ENCODE measurements at places on chromosomes 16 and 17.

DNA sequence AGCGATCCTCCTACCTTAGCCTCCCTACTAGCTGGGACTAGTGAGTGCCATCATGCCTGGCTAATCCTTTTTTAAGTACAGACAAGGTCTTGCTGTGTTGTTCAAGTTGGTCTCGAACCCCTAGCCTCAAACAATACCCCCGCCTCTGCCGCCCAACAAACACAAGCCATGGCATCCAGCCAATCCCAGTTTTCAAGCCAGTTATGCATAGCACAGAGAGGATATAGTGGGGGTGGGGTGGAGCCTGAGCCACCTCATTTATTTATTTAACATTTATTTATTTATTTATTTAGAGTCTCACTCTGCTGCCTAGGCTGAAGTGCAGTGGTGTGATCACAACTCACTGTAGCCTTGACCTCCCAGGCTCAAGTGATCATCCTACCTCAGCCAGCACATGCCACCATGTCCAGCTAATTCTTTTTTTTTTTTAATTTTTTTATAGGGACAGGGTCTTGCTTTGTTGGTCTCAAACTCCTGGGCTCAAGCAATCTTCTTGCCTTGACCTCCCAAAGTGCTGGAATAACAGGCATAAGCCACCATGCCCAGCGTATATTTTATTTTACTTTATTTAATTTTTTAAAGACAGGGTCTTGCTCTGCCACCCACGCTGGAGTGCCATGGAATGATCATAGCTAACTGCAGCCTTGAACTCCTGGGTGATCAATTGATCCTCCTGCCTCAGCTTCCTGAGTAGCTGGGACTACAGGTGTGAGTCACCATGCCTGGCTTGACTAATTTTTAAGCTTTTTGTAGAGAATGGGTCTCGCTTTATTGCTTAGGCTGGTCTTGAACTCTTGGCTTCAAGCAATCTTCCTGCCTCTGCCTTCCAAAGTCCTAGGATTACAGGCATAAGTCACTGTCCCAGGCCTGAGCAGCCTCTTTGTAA lies 26.2 kb upstream of the KLHL11 start:
- DNase-seq: no peak

DNA sequence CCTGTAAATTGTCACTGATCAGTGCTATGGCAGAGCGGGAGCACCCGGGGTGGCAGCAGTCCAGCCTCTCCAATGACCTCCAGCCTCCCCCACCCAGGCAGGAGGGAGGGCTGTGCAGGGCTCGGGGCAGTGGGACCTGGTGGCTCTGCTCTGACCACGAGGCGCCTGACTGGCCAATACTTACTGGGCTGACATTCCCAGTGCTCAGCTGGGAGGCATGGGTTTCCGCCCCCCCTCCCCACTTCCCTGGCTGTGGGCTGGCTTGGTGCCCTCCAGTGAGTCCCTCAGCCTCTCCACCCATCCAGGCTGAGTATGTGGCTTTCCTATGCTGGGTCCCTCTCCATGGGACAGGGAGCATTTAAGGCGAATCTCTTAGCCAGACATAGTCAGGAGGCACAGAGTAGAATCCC lies 2.7 kb downstream of the SOCS3 start:
- DNase-seq: no peak

GRCh38 chr17:40209404-40210093 lies 9.6 kb upstream of the WIPF2 start:
- DNase-seq: no peak

DNA sequence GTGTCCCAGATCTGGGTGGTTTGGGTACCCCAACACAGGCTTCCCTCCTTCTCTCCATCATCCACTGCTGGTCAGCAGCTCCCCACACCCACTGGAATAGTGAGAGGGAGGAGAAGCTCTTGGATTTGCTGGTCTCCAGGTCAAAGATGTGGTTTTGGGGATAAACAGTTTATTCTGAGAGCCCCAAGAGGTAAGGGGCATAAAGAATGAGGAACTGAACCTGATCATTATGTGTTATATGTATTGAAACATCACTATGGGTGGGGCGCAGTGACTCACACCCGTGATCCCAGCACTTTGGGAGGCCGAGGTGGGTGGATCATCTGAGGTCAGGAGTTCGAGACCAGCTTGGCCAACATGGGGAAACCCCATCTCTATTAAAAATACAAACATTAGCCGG lies 3.9 kb downstream of the DPEP2 start:
- peak; percentile 24 for DNase-seq

DNA sequence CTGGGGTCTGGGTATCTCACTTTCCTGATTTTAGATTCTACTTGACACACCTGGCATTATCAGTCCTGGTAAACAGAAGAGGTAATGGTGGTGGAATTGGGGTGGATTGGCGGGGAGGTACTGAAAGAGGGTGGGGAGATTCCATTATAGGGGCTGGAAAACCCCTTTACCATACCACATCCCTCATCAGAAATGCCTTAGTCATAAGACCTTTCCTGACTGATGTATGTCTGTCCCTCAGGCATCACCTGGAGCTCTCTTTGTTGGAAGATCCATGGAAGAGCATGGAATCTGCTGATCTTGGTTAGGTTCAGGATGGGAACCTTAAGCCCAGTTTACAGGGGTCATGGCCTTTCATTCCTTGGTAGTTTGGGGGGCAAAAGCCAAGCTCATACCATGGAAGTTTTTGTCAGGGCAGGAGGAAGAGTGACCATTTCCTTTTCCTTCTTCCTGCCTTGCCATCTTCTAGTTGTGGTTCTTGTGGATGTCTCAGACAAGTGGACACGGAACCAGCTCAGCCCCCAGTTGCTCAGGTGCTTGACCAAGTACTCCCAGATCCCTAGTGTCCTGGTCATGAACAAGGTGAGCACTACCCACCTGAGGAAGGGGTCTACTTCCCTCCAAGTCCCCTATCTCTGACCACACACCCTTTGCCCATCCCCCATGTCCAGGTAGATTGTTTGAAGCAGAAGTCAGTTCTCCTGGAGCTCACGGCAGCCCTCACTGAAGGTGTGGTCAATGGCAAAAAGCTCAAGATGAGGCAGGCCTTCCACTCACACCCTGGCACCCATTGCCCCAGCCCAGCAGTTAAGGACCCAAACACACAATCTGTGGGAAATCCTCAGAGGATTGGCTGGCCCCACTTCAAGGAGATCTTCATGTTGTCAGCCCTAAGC lies 3.3 kb downstream of the ERAL1 start:
- DNase-seq: no peak
